ENCODE measurements at places on chromosomes 5 and 9. TPM values are rescaled to one million over a fixed set of nuclear protein-coding genes. Genes with fewer than 3 reads are reported as not detected.

OR13F1 gene
- polyA plus RNA-seq, result not detected

GABRA6 gene
- not detected for polyA plus RNA-seq

- H3K27ac ChIP-seq, result no peak overlapping the region
- H3K27me3 ChIP-seq, result no peaks in the 10 kb centered on the region
- peaks cover 3% of the 10 kb centered on the region for H3K4me1 ChIP-seq
- no peak overlapping the region for H3K4me3 ChIP-seq
- H3K36me3 ChIP-seq, result no peaks in the 10 kb centered on the region
These were observed 6.3 kb downstream of the RMI1 start for GRCh38 chr9:83986765-83987401.

GRCh38 chr9:19757745-19758144 lies 31.1 kb downstream of the SLC24A2 start:
- H3K4me3 ChIP-seq, result no peak overlapping the region
- DNase-seq, result no peak
- no peaks in the 10 kb centered on the region for H3K27me3 ChIP-seq

- peak within 1 kb of the TSS; percentile 93 for H3K27ac ChIP-seq
- peak within 1 kb of the TSS; percentile 68 for H3K4me3 ChIP-seq
- peak; percentile 96 for DNase-seq
- H3K36me3 ChIP-seq, result no peaks in the 10 kb centered on the region
- H3K27me3 ChIP-seq, result no peaks in the 10 kb centered on the region
These were observed at the start of gene IQGAP2 for GRCh38 chr5:76402886-76403765. IQGAP2 (plus strand) TSS chr5:76403285; CDS start chr5:76403546, 261 bp downstream.

- H3K36me3 ChIP-seq, result no peaks in the 10 kb centered on the region
- no peak overlapping the region for H3K27ac ChIP-seq
- DNase-seq, result no peak
- H3K4me3 ChIP-seq, result no peak overlapping the region
These were observed 98.4 kb downstream of the MED27 start for GRCh38 chr9:131981116-131981776.

FOXE1 gene
- polyA plus RNA-seq, result not detected

DNA sequence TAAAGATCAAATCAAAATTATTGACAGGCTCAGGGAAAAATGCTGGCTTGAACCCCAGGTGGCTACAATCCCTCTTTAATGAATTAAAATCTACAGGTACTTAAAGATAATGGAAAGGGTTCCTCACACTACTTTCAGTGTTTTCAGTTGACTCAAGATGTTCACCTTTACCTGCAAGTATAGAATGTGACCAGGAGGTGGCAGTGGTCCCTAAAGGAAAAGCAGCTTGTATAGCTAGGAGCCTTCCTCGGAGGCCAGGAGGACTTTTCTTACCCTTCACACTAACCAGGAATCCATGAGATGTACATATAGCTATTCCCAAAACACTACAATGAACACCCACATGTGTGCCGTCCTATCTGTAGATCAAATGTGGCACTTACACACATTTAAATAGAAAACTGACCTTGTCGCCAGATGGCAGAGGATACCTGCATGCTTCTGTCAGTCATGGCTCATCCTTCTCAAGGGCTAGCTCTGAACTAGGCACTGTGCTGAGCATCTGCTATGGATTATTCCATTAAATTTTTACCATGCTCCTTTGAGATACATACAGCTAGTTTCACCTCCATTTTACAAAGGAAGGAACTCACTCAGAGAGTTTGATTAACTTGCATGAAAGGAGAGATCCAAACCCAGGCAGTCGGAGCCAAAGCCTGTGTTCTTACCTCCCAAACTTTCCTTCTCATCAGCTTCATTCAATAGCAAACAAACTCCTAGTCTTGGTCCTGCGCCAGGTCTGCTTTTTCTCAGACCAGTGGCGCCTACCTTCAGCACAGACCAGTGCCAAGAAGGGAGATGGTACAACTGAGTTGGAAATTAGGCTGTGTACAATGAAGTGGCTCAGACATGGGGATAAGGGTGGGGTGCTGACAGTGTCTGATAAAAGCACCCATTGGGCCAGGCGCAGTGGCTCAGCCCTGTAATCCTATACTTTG lies 24.5 kb downstream of the C9orf152 start:
- H3K27me3 ChIP-seq, result no peaks in the 10 kb centered on the region
- H3K4me3 ChIP-seq, result no peak overlapping the region
- H3K27ac ChIP-seq, result no peak overlapping the region
- H3K4me1 ChIP-seq, result no peaks in the 10 kb centered on the region
- H3K36me3 ChIP-seq, result no peaks in the 10 kb centered on the region
- DNase-seq, result peak; percentile 39

KIAA0825 gene
- polyA plus RNA-seq, result 2.0 TPM

- no peak overlapping the region for H3K4me3 ChIP-seq
- no peaks in the 10 kb centered on the region for H3K36me3 ChIP-seq
- no peaks in the 10 kb centered on the region for H3K27me3 ChIP-seq
These were observed 213.6 kb upstream of the KCNN2 start for GRCh38 chr5:114148253-114148652.

GRCh38 chr5:16617274-16617968 lies 624 bp upstream of the RETREG1 start:
- peak overlapping the region; percentile 91 for H3K27ac ChIP-seq
- no peaks in the 10 kb centered on the region for H3K36me3 ChIP-seq
- no peaks in the 10 kb centered on the region for H3K27me3 ChIP-seq

ALAD gene
- 16.4 TPM for polyA plus RNA-seq

GRCh38 chr9:2107906-2108451 lies 92.8 kb downstream of the SMARCA2 start:
- no peak overlapping the region for H3K4me3 ChIP-seq
- no peak for DNase-seq
- H3K27me3 ChIP-seq, result no peaks in the 10 kb centered on the region
- H3K4me1 ChIP-seq, result no peaks in the 10 kb centered on the region
- H3K36me3 ChIP-seq, result peaks cover 61% of the 10 kb centered on the region

DNA sequence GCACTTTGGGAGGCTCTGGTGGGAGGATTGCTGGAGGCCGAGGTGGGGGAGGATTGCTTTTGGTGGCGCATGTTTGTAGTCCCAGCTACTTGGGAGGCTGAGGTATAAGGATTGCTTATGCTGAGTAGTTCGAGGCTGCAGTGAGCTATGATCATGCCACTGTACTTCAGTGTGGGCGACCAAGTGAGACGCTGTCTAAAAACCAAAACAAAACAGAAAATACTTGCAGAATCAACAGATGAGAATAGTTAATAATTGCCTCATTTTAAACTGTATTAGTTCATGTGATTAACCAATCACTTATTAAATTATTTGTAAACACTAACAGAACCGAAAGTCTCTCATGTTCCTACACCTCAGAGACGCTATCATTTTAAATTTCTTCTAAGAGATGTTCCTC lies 118.1 kb downstream of the CCDC171 start:
- no peaks in the 10 kb centered on the region for H3K36me3 ChIP-seq
- no peaks in the 10 kb centered on the region for H3K4me1 ChIP-seq
- no peak overlapping the region for H3K27ac ChIP-seq

DNA sequence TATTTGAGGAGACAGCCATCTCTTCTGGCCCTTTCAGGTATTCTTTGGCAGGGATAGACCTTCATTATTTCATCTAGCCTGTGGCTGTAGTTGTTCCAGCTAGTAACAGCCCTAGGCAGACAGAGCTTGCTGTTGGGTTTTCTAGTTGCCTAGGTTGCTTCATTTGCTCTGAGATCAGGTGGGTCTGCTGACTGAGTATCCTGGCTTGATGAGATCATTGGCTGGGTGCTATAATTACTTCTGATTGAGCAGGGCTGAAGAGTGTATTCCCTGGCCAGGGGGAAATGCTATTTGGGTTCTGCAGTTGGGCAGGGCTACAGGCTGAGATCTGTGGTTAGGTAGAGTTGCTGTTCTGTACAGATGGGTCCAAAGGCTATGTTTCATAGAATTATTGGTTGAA lies 456.1 kb downstream of the PSAT1 start:
- no peak overlapping the region for H3K4me3 ChIP-seq
- H3K36me3 ChIP-seq, result no peaks in the 10 kb centered on the region
- no peak for DNase-seq
- H3K27ac ChIP-seq, result no peak overlapping the region
- no peaks in the 10 kb centered on the region for H3K4me1 ChIP-seq

OR1Q1 gene
- polyA plus RNA-seq, result not detected

DNA sequence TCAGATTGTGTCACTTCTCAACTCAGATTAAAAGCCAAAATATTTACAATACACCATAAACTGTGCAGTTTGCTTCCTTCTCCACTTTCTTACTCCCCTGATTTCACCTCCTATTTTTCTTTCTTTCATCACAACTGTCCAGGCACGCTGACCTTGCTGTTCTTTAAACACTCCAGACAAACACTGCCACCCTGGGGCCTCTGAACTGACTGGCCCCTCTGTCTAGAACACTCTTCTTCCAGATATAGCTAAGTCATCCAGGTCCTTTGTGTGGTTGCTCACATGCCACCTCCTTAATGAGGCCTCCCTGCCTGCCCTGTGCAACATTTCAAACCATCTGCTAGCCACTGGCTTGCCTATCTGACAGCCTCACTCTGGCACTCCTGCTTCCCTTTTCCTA lies 46.6 kb downstream of the ATG10 start:
- no peak for DNase-seq
- H3K4me1 ChIP-seq, result no peaks in the 10 kb centered on the region
- H3K36me3 ChIP-seq, result no peaks in the 10 kb centered on the region
- no peak overlapping the region for H3K27ac ChIP-seq
- no peaks in the 10 kb centered on the region for H3K27me3 ChIP-seq

DNA sequence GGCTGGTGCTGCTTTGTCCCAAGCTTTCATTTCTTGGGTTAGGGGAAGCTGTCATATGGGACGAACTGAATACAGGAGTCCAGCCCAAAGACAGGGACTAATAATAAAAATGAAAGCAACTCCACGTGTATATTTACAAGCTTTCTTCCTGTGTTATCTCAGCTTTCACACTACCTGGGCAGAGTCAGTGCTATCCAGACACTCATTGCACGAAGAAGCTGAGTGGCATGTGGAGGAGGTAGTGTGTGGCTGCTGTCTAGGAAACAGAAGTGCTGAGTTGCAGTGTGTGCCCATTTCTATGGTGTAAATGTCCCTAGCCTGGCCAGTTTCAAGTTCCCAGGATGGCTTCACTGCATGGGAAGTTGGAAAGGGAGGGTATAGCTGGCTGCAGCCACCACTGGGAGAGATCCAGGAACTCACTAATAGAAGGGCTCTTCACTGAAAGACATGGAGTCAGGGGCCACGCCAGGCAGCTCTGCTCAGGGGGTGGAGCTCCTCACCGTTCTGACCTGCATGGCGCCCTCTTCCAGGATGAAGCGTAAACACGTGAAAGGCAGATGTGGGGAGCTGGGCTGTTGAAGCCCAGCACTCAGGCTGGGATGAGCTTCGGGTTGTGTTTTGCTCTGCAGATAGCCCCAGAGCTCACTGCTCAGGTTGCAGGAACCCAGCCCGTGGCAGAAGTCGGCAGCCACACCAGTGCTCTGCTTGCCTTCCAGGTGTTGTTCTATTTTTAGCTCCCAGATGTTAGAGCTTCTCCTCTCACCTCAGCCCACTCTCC lies 116.9 kb downstream of the IRX2 start:
- H3K27me3 ChIP-seq, result no peaks in the 10 kb centered on the region
- no peaks in the 10 kb centered on the region for H3K4me1 ChIP-seq
- H3K4me3 ChIP-seq, result no peak overlapping the region
- H3K27ac ChIP-seq, result no peak overlapping the region

- H3K4me1 ChIP-seq, result no peaks in the 10 kb centered on the region
- peaks cover 6% of the 10 kb centered on the region for H3K27me3 ChIP-seq
- DNase-seq, result no peak
- no peak overlapping the region for H3K27ac ChIP-seq
- no peaks in the 10 kb centered on the region for H3K36me3 ChIP-seq
These were observed 536 bp upstream of the SLC6A7 start for GRCh38 chr5:150189326-150189725.

- no peaks in the 10 kb centered on the region for H3K4me1 ChIP-seq
- H3K27ac ChIP-seq, result no peak overlapping the region
- H3K27me3 ChIP-seq, result no peaks in the 10 kb centered on the region
These were observed 129.4 kb downstream of the LPAR1 start for GRCh38 chr9:110908894-110909293.

- H3K4me1 ChIP-seq, result peaks cover 28% of the 10 kb centered on the region
- no peak for DNase-seq
- no peaks in the 10 kb centered on the region for H3K27me3 ChIP-seq
- H3K4me3 ChIP-seq, result no peak overlapping the region
- H3K27ac ChIP-seq, result no peak overlapping the region
These were observed 45.6 kb upstream of the IER5L start for GRCh38 chr9:129223551-129224208.

DNA sequence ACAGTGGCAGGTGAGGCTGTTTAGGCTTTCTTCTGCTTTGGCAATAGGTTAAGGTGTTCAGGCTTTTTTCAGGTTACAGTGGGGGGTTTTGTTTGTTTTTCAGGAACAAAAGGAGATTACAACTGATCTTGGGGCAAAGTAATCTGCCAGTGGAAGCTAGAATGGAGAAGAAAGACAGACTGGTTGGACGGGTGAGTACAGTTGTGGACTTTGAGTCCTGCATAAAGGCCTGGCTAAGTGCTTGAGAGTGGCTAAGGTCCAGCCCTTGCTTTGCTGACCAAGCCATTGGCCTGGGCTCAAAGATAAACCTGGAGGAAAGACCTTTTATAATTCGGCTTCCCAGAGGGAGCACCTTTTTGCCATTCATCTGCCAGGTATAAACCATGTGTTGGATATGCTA lies 63.1 kb downstream of the MTMR12 start:
- H3K4me1 ChIP-seq, result no peaks in the 10 kb centered on the region
- H3K27me3 ChIP-seq, result no peaks in the 10 kb centered on the region
- H3K36me3 ChIP-seq, result peaks cover 34% of the 10 kb centered on the region
- DNase-seq, result no peak
- no peak overlapping the region for H3K27ac ChIP-seq
- H3K4me3 ChIP-seq, result no peak overlapping the region

SCGB3A2 gene
- not detected for polyA plus RNA-seq

- no peaks in the 10 kb centered on the region for H3K36me3 ChIP-seq
- no peak for DNase-seq
- no peaks in the 10 kb centered on the region for H3K4me1 ChIP-seq
- no peaks in the 10 kb centered on the region for H3K27me3 ChIP-seq
These were observed 76.8 kb upstream of the RANBP3L start for GRCh38 chr5:36378551-36378950.

DNA sequence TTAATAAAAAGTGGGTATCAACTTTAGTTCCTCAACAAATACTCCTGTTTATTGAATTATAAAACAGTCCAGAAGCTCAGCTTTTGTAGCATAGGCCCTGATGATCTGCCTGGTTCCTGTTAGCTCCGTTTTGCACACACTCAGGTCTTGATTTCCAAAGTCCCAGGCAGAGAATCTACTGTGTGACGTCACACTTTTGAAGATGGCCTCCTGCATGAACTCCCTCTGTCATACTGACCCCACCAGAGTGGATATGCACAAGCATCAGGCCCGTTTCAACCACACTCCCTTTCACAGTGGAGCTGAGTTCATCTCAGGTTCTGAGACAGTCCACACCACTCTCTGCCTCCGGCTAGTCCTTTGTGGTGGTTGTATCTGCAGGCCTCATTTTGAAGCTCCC lies 353.1 kb downstream of the PTPRD start:
- H3K4me3 ChIP-seq, result no peak overlapping the region
- DNase-seq, result no peak
- no peaks in the 10 kb centered on the region for H3K36me3 ChIP-seq
- H3K4me1 ChIP-seq, result no peaks in the 10 kb centered on the region
- H3K27ac ChIP-seq, result no peak overlapping the region

WDR38 gene
- not detected for polyA plus RNA-seq

GRCh38 chr9:113548221-113549041 lies 84.9 kb downstream of the RGS3 start:
- H3K27me3 ChIP-seq, result no peaks in the 10 kb centered on the region
- H3K4me3 ChIP-seq, result no peak overlapping the region
- H3K36me3 ChIP-seq, result peaks cover 6% of the 10 kb centered on the region
- no peak for DNase-seq

EGFLAM gene
- polyA plus RNA-seq, result not detected

PCDHB2 gene
- polyA plus RNA-seq, result not detected

GRCh38 chr5:6676702-6677101 lies 36.5 kb upstream of the TENT4A start:
- no peak overlapping the region for H3K27ac ChIP-seq
- no peaks in the 10 kb centered on the region for H3K27me3 ChIP-seq
- no peaks in the 10 kb centered on the region for H3K4me1 ChIP-seq
- H3K36me3 ChIP-seq, result no peaks in the 10 kb centered on the region
- H3K4me3 ChIP-seq, result no peak overlapping the region

FOXD4L3 gene
- not detected for polyA plus RNA-seq

All from CD4-positive, alpha-beta memory T cell (primary cell).